Left ventricle myocardium inferior (tissue), 1 donor: ENCODE measurements at places on chromosomes 13 and 19. TPM values are rescaled to one million over a fixed set of nuclear protein-coding genes. Genes with fewer than 3 reads are reported as not detected.

GRCh38 chr13:30039511-30039911 is 189.1 kb upstream of the UBL3 start:
- peaks cover 65% of the 10 kb centered on the region for H3K27me3 ChIP-seq
- no peaks in the 10 kb centered on the region for H3K4me1 ChIP-seq
- H3K4me3 ChIP-seq: no peak overlapping the region
- H3K36me3 ChIP-seq: no peaks in the 10 kb centered on the region

DNA sequence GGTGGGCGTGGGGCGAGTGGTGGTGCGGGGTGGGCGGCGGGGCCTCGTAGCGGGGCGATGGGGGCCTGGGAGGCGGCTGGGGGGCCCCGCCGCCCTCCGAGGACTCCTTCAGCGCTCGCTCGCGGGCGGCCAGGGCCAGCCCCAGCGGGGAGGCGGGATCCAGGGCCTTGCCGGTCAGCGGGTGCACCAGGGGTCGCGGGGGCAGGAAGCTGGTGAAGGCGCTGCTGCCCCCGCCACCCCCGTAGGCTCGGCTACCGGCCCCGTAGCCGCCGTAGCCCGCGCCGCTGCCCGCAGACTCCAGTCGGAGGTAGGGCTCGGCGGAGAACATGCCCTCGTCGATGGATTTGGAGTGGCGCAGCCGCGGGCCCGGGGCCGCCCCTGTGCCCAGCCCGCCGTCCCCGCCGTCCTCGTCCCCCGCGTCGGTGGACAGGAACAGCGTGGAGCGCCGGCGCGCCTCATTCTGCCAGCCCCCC is 18.6 kb downstream of the C19orf81 start:
- DNase-seq: no peak
- no peaks in the 10 kb centered on the region for H3K36me3 ChIP-seq
- no peak overlapping the region for H3K4me3 ChIP-seq
- H3K4me1 ChIP-seq: peaks cover 11% of the 10 kb centered on the region
- H3K27ac ChIP-seq: no peak overlapping the region
- peaks cover 100% of the 10 kb centered on the region for H3K27me3 ChIP-seq

Gene ITGBL1
- 2.2 TPM for total RNA-seq

DNA sequence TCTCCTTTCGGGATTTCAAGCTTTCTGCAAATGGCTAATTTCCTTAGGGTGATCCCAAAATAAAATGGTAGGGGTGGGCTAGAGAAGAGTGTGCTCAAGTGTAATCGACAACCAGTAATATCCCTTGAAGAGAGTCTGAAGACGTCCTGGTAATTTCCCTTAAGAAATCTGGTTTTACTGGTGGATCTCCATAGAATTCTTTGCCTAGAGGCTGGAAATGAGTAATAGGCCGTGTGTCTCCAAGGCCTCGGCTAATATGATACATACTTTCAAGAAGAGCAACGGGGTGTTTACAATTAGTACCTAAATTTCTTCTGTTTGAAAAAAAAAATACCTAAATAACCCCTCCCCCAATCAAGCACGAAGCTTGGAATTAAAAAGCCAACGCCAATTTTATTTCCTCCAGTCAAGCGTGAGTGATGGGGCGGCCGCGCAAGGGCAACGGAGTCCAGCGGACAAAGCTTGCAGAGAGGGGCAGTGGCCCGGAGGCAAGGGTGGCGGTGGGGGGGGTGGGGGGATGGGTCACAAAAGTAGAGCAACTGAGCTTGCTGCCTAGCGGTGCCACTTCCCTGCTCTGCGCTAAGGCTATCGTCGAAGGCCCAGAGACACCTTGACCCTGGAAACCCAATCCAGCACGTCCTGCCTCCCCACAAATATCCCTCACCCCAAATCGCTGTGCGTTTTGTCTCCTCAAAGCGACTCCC is 7.8 kb downstream of the SOX21 start:
- H3K4me3 ChIP-seq: no peak overlapping the region
- DNase-seq: no peak
- H3K27ac ChIP-seq: no peak overlapping the region
- H3K4me1 ChIP-seq: peaks cover 21% of the 10 kb centered on the region

Gene EPS8L1
- total RNA-seq: 0.88 TPM
